ENCODE measurements at places on chromosomes 3 and 15.

- DNase-seq, result no peak
These were observed 117.1 kb downstream of the RAB11A start for GRCh38 chr15:65986416-65986815.

DNA sequence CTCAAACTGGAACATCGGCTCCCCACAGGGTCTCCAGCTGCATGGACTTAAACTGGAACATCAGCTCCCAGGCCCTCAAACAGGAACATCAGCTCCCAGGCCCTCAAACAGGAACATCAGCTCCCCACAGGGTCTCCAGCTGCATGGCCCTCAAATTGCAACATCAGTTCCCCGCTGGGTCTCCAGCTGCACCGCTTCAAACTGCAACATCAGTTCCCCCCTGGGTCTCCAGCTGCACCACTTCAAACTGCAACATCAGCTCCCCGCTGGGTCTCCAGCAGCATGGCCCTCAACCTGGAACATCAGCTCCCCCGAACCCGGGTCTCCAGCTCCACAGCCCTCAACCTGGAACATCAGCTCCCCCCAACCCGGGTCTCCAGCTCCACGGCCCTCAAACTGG, 82.0 kb downstream of the TFRC start:
- DNase-seq, result no peak

DNA sequence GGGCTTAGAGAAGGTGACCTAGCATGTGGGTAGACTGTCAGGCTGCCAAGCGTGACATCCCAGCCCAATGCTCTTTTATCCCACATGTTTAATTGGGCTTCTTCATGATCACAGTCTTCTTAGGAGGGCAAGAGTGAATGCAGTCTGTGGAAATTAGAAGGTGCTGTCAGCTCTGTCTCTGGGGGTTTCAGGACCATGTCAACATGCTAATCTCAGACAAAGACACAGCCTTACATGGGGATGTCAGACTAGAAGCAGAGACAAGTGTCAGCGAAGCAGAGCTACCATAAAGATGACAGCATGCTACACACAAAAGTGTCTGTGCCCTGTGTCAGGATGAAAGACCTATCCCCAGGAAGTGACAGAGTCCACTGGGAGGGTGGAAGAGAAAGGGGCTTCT, 120.1 kb upstream of the SLC25A36 start:
- DNase-seq, result no peak

- DNase-seq, result no peak
These were observed 19.5 kb downstream of the SEC22C start for GRCh38 chr3:42562047-42562907.

GRCh38 chr3:132841621-132842020, 119.4 kb upstream of the NPHP3 start:
- no peak for DNase-seq

DNA sequence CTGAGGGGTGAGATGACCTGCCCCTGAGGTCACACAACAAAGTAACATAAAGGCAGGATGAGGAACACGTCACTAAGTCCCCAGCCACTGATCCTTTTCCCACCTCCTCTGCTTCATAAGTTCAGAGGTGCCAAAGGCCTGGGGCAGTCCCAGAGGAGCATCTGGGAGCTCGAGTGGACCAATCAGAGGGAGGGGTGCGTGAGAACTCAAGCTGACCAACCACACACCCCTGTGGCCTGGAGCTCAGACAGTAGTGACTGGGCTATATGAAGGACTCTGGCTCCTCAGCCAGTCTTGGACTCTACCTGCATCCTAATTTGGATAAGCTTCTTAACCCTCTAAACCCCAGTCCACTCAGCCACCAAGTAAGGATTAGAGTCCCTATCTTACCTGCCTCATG, 28.0 kb upstream of the CAV3 start:
- no peak for DNase-seq

- no peak for DNase-seq
These were observed 32.1 kb downstream of the POMGNT2 start for GRCh38 chr3:43073836-43074220.

GRCh38 chr3:56702490-56703315, 19.6 kb upstream of the TASOR start:
- no peak for DNase-seq

DNA sequence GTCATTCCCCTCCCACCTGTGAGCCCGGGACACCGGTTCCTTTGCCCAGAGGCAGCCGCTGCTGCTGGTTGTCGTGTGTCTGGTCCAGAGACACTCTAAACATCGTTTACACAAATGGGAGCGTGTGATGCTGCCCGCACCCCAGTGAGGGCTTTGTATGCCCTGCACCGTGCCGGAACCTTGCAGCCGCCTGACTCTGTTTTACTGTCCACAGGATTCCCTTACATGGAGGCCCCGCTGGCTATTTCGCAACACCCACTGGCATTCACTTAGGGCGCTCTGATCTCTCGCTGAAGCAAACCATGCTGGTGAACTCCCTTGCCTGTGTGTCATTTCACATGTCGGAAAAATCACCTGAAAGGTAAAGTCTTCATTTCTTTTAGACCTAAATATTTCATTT, 100.8 kb upstream of the SLC6A6 start:
- no peak for DNase-seq

DNA sequence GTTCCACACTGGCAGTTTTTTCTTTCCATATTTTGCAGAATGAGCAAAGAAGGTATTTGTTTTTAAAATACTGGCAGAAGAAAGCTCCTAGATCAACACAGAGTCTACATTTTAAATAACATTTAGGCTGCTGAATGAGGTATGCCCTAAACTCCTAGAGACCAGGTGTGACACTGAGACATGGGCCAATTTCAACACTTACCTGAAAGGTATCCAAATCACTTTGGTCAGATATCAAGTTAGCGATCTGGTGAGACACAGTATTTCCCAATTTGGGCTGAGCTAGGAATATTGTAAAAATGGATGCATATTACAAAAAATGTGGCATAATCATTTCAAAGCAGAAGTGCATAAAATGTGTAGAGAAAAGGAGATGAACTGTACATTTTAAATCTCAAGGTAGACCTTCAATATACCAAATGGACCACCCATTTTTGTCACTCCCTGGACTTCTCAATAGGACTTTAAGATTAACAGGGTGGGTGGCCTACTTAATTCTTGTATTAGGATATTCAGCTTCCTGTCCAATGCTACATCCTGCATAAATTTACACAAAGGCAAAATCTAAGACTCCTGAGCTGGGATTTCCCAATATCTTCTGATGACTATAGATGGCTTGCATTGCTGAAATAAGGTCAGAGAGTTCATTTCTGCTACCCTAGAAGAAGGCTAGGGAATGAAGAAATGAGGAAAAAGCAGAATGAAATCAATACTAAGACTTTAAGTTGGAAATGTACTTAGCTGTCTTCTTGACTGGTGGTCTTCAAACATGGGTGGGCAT, 487.8 kb downstream of the FOXP1 start:
- DNase-seq, result no peak

DNA sequence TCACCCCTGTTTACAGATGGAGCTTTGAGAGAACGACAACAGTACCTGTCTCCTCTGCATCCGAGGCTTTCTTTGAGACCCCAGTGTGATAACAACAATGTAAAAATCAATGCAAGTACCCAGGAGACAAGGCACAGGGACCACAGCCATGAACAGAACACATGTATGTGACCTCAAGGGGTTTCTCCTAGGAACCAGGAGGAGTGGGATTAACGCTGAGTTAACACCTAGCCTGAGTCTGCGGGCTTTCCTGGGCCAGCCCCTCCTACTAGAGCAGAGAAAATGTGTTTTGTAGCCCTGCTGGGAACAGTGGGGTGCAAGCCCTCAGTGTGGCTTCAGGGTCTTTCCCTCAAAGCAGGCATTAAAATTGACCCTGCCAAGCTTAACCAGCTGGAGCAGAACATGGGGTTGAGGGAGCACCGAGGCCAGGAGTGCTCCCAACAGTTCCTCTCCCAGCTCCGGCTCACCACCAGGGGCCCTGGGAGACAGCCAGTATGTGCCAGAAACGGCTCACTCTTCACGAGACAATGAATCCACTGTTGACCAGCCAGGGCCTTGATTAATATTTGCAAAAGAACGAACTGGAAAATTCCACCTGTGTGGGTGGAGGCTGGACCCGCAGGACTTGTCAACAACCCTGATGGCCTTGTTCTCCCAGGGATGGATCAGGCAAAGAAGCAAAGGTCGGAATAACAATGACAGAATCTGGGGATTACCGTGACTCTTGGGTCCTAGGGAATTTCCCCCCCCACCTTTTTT, 3.6 kb downstream of the CHDH start:
- no peak for DNase-seq

GRCh38 chr3:150745832-150746231, 17.1 kb downstream of the SIAH2 start:
- DNase-seq, result no peak

- DNase-seq, result no peak
These were observed 49.6 kb upstream of the POLG start for GRCh38 chr15:89384176-89384604.
